ENCODE measurements at places on chromosomes 1 and 21.

- DNase-seq = no peak
Observed at GRCh38 chr1:39614488-39614887, 25.0 kb downstream of the HEYL start.

DNA sequence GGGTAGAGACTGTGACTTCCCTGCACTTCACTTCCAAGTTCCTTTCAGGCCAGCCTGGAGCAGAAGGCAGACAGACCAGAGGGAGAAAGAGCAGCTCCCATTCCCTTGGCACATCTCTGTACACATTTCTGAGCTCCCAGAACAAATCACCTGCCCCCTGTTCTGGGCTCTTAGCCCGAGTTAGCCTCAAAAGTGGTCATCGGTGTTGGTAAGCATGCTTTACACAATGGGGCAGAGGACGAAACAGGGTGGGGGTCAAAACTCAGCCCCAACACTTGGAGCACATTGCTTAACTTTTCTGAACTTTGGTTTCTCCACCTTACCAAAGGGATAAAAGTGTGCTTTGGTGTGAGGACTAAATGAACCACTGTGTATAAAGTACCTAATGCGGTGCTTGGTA is 98.7 kb downstream of the DAB1 start:
- DNase-seq = no peak

- DNase-seq = no peak
Observed at GRCh38 chr1:28855469-28855951, 43.5 kb downstream of the OPRD1 start.

GRCh38 chr1:235169986-235170385 is 8.9 kb upstream of the RBM34 start:
- no peak for DNase-seq

GRCh38 chr1:27403065-27403726 is 10.8 kb downstream of the GPR3 start:
- no peak for DNase-seq

GRCh38 chr1:58058323-58058722 is 488.2 kb downstream of the OMA1 start:
- no peak for DNase-seq

DNA sequence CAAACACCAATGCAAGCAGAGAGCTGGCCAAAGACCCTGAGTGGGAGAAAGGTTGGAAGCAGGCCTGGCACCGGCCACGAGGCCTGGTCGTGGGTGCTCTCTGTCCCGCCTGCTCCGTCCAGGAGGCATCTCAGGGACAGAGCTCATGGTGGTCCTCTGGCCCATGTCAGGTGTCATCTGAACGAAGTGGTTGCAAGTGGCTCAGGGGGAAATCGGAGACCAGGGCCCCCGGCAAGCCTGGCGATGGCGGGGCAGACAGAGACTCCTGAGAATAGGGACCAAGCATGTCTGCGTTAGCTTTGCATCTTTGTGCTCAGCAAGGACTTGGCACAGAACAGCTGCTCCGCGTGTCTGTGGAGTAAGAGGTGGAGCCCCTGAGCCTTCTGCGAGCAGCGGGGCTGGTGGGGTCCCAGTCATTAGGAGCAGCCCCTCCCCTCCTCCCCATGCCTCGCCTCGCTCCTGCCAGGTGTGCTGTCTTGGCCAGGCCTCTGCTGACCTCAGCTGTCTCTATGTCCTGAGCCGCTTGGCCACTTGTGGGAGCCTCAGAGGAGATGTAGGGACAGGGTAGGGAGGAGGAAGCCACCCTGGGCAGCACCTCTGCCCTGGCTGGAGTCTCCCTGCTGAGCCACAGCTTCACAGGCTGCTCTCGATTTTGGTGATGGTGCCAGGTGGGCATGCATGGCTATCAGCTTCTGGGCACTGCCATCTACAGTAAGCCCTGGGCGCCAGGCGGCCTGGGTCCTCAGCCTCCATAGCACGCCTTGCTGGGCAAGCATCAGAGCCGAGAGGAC is 362.9 kb upstream of the VAMP3 start:
- no peak for DNase-seq

DNA sequence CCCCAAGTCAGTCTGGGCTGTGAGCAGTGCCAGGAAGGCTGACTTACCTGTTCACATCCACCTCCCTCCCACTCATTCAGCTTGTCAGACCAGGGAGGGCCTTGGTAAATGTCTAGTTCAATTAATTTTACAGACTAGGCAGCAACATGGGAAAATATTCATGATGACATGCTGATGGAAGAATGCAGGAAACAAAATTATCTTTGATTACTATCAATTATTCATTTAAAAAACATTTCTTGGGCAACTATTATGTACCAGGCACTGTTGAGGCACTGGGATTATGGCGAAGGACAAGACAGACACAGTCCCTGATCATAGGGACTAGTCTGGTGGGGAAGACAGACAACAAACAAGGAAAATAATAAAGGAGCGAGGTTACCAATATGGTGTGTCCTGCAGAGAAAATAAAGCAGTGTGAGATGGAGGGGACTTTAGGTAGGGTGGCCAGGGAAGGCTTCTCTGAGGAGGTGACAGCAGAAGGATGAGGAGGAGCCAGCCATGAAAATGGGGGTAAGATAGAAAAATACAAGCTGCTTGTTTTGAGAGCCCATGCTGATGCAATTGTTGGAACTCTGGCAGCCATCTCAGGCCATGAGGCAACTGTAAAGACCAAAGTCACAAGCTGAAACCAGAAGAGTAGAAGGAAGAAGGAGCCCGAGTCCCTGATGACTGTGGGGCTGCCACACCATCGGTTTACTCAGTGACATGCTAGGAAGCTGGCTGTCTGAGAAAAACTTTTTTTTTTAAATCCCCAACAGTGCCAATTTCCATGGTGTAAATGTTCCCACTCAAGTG is 14.0 kb downstream of the TRIM62 start:
- DNase-seq = no peak

- DNase-seq = no peak
Observed at GRCh38 chr1:89351597-89352311, 12.1 kb upstream of the GBP6 start.

DNA sequence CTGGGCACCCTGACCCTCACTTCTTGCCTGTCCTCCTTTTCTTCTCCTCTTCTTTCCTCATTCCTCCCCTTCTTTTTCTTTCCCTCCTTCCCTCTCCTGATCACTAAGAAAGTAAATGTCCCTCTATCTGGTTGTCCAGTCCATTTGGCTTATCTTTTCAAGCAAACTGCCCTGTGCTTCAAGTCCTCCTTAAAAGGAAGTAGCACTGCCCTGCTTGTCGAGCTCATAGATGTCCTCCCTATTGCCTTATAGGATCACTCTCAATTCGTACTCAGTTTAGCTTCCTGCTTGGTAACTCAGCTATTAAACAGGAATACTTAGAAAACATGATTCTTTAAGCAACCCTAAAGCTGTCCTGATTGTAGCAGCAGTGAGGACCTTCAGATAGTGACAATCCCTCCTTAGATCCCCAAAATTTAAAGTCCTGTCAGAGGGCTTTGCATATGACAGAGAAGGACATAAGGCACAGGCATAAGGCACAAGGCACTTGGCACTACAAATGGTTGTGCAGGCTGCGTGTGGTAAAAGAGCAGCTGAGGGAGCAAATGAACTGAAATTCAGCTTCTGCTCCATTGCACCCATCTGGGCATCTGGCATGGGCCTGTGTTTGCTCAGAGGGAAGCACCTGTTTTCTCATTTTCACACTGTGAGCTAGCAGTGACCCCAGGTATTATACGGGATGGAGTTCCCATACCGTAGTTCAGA is 26.1 kb upstream of the SLAMF6 start:
- DNase-seq = no peak

DNA sequence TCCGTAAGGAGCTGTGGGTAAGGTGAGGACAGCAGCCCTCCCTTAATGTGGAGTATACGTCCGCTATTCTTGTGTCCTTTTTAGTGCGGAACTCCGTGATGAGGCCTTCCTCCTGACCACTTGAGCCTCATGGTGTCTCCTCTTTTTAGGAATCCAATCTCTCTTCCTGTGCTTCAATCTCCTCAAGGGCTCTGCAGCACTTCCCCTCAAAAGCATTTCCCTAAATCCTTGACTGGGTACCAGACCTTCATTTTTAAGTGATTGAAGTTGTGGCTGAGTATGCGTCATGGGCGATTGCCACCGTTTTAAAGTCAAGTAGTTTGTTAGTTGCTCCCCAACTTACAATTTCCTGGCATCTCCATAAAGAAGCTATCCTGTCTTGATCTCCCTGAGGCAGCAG is 62.8 kb downstream of the SAMSN1 start:
- DNase-seq = no peak

DNA sequence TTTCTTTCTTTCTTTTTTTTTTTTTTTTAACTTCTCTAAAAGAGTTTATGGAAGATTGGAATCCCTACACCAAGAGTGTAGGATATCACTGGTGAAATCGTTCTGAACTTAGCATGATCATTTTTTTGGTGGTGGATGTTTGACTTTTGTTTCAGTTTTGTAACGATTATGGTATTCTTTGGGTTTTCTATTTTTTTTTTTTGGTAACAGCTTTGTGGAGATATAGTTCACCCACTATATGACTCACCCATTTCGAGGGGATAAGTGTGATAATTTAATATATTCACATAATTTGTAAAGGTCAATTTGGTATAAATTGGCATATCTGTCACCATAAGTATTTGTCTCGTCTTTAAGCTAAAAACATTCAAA is 29.2 kb downstream of the AGPAT3 start:
- DNase-seq = no peak

DNA sequence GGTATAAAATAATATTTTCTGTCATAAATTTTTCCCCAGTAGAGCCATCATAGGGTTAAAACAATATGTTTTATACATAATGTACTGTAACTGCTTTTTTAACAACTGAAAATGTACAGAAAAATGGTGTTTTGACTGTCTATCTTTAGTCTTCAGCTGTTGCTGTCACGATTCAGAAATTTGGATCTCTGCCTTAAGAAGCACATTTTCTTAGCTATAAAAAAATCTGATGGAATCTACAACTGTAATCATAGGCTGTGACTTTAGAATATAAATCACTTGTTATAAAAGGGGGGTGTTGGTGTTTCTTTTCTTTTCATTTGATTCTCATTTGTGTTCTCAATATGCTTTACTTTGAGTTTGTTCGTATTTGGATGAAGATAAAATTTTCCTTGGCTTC is 187.5 kb downstream of the PDE4B start:
- no peak for DNase-seq

GRCh38 chr1:209106237-209106741 is 477.2 kb upstream of the CAMK1G start:
- DNase-seq = no peak

DNA sequence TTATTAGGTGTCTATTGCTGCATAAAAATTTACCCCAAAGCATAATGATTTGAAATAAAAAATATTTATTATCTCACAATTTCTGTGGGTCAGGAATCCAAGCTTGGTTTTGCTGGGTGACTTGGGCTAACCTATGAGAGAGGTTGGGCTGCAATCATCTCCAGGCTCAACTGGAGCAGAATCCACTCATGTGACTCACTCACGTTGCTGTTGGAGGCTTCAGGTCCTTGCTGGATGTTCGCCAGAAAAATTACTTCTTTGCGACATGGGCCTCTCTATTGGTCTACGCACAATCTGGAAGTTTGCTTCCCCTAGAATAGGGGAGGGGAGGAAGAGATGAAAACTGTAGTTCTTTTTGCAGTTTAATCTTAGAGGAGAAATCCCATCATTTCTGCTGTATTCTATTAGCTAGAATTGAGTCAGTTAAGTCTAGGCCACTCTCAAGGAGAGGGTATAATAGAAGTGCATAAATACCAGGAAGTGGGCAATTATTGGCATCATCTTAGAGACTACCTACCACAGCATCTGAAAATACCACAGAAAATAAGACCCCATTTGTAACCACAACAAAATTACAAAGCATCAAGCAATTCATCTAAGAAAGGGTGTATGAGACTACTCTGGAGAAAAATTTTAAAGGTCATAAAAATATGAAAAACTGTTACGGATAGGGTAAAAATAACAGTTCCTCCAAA is 5.7 kb upstream of the FASLG start:
- DNase-seq = no peak

- no peak for DNase-seq
Observed at GRCh38 chr1:19514391-19514831, 29.1 kb upstream of the CAPZB start.

GRCh38 chr1:70364439-70364838 is 9.9 kb upstream of the ANKRD13C start:
- no peak for DNase-seq

DNA sequence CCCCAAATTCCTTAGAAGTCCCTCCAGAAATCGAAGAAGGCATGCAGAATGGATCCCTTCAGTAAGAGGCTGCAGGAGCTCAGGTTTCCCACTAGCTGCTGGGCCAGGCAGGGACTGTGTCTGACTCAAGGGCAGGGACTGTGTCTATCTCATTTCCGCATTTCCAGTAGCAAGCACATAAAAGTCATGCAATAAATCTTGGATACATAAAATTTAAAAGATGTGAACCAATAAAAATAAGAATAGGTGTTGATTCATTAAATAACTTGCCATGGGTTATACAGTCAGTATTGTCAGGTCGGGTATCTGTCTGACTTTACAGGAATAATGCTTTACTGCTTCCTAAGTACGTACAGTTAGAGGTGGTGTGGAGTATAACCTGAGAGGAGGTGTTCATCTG is 15.2 kb downstream of the PM20D1 start:
- no peak for DNase-seq

DNA sequence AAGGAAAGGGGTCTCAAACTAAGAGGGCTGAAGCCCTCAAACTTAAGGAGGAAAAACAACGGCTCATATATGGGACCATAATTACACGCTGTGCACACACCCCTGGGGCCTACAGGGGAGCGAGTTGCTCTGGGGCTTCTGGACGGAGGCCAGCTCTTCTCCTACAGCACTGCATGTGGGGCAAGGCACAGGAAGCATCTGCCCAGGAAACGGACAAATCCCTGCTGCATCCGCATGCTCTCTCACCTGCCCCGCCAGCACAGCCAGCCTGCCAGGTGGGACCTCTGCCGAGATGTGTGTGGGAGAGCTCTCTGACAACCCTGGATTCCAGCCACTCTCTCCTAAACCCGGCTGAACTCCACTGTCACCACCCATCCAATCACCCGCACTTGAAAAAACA is 54.1 kb downstream of the MRPL37 start:
- no peak for DNase-seq

GRCh38 chr1:72186733-72187307 is 95.5 kb downstream of the NEGR1 start:
- DNase-seq = no peak

GRCh38 chr1:13699510-13699909 is 478 bp upstream of the PRDM2 start:
- DNase-seq = no peak

DNA sequence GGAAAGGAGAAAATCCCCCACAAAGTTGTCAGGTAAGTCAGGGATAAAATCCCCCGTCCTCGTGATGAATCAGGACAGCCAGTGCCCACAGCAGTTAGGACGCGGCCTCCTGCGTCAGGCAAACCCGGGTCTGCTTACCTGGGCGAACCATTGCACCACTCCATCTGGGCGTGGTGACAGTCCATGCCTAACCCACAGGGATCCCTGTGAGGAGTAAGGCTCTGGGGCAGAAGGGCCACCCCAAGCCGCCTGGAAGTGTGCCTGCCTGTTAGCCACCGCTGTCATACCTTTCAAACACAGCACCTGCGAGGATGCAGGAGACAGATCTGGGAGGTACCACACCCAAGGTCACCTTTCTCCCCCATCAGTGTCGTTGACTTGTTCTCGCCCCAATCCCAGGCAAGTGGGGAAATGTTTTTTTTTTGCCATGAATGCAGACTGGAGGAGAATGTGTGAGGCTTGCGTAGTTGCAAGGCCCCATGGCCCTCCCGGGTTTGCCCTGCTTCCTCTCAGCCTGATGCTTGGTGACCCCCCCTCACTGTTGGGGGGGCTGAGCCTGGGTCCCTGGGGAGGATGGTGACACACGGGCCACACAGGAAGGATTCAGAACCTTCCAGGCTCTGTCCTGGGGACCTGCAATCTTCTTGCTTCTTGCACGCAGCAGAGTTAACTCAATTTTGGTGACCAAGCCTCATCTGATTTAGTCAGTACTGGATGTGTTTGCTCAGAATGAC is 107.0 kb downstream of the PGBD5 start:
- no peak for DNase-seq
